ENCODE measurements at places on chromosomes 3 and 15.

- DNase-seq: no peak
Measured at GRCh38 chr15:88231909-88232644, 24.5 kb downstream of the NTRK3 start.

DNA sequence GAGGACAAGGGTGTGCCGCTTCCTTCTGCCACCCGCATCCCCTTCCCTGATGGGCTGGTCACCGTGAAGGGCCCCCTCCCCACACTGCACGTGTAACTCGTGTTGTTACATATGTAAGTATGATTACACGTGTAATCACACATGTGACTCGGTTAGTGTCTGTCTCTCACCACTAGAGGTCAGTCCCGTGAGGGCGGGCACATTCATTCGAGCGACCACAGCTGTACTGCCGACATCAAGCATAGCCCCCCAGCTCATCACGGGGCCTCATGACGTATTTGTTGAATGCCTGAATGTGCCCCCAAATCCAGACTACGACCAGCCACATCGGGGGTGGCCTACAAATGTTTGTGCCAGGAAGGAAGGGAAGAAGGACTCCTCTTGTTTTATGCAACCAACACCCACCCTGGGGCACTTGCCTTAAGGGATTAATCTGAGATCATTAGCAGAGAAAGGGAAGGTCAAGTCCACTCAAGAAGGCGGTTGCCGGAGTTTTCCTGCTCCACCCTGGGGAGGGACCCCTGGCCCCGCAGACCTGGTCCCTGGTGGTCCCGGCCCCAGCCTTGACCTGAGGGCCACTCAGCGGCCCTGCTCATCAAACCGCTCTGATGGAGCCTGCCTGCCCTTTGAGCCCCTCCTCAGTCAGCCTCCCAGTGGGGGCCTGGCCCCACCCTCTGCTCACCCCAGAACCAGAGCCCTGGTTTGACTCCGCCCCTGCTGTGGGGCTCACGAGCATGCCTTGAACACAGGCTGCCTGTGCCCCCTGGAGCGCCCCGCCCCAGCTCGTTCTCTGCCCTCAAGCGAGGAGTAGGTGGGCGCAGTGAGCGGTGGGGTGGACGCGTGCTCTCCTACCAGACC, 52.8 kb downstream of the RGMA start:
- no peak for DNase-seq

GRCh38 chr3:128376516-128376915, 90.2 kb downstream of the DNAJB8 start:
- DNase-seq: no peak

- no peak for DNase-seq
Measured at GRCh38 chr3:26293329-26293844, 329.2 kb upstream of the LRRC3B start.

- DNase-seq: no peak
Measured at GRCh38 chr3:183180110-183180783, 17.7 kb upstream of the LAMP3 start.

DNA sequence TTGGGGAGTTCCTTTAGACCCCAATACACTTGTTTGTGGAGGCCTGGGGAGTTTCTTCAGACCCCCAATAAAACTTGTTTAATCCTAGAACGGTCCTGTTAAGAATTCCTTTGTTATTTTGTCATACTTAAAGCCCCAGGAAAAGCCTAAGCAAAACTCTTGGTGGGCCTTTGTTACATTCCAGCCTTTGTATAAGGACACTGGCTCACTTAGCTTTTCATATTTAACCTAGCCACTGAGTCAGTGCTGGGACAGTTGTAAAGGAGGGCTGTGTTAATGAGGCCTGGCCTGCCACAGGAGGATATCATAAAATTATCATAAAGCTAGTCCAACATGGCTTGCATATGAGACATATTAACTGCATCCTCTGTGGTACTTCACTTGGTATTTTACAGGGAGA, 760.1 kb downstream of the ZNF385D start:
- no peak for DNase-seq

Data from esophagus squamous epithelium (tissue), 5 donors.